Muscle of arm (tissue), 14 donors: ENCODE measurements at places on chromosomes 2 and 18. TPM values are rescaled to one million over a fixed set of nuclear protein-coding genes. Genes with fewer than 3 reads are reported as not detected.

DNA sequence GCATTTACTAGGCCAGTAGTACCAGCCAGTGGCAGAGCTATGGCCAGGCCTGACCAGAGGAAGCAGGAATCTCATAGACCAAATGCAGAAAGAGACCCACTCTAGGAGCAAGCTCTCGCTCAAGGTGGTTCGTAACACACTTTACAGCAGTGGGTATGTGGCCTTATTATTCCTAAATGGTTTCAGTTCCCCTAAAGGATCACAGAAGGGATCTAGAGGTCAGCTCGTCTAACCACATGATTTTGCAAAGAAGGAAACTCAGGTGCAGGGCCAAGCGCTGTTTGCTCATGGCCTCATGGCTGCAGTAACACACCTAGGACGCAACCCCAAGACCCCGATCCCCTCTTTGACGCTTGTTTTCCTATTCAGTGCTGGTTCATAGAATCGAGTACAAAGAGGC, 65.5 kb upstream of the ATG16L1 start:
- no peak for DNase-seq

GRCh38 chr18:32378705-32379104, 92.0 kb downstream of the GAREM1 start:
- no peak for DNase-seq

The EDAR gene
- 0.18 TPM for polyA plus RNA-seq

DNA sequence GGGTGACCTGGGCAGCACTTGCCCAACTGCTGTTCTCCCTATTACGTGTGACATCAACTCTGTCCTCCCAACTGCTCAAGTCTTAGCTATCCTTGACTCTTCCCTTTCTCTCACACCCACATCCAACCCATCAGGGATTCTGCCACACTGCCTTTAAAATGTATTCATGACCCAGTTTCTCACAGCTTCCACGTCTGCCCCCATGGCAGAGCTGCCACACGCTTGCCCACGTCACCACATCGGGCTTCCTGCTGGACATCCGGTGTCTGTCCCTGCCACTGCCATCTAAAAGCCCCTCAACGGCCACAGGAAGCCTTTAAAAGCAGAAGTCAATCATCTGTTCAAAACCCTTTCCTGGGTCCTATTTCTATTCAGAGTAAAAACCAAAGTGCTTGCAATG, 233.1 kb upstream of the POU3F3 start:
- DNase-seq: no peak

- no peak for DNase-seq
These were observed 31.5 kb downstream of the CPO start for GRCh38 chr2:206970589-206971360.

DNA sequence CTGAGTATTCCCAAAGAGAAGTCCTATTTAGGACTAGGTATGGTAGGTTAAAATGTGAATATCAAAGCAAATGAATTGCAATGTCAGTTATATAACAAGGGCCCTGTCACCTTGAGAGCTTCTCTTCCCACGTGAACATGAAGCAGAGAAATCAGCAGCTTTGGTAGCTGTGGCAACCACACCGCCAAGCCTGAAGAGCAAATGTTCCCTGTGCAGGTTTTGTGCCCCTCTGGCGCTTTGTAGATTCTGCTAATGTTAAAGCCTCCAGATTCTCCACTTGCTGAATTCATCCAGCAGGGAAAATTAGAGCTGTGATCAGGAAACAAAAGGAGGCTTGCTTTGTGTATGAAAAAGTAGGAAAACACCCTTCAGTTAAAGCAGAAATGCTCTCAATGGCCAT, 322.6 kb downstream of the RBM43 start:
- DNase-seq: no peak

- DNase-seq: no peak
These were observed 279.5 kb upstream of the RAB6C start for GRCh38 chr2:129699781-129700573.

The DUSP19 gene
- 3.1 TPM for polyA plus RNA-seq

DNA sequence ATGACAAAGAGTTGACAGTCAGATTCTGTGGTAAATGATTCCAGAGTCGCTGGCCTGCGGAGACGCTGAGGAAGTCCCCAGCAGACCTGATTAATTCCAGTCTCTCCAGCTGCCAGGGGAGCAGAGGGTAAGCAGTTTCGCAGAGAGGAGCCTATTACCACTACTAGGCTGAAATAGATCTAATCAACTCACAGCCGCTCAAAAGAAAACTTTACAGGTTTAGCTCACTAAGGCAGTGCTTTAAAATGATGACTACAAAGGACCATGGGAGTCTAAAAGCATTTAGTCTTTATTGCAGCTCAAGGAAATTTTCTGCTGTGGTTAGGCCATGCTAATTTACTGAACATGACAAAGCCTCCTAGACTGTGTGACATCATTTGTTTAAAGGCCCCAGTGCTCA, 445.6 kb upstream of the POU3F3 start:
- DNase-seq: no peak

GRCh38 chr2:205188239-205189138, 493.8 kb upstream of the NRP2 start:
- DNase-seq: peak; percentile 31

DNA sequence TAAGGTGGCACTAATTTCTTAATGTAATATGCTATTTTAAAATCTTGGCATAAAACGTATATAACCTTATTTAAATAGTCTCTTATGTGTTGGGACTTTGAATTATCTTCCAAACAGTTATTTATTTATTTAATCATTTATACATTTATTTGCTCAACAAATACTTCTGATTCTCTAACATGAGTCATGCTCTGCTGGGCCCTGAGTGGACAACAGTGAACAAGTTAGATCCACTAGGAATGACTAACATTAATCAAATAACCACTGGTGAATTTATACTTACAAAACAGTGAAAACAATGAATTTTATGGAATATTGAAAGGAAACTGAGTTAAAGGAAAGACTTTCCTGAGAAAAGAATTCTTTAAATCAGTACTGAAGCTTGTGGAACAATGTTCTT, 1257.2 kb upstream of the CHAC2 start:
- no peak for DNase-seq

DNA sequence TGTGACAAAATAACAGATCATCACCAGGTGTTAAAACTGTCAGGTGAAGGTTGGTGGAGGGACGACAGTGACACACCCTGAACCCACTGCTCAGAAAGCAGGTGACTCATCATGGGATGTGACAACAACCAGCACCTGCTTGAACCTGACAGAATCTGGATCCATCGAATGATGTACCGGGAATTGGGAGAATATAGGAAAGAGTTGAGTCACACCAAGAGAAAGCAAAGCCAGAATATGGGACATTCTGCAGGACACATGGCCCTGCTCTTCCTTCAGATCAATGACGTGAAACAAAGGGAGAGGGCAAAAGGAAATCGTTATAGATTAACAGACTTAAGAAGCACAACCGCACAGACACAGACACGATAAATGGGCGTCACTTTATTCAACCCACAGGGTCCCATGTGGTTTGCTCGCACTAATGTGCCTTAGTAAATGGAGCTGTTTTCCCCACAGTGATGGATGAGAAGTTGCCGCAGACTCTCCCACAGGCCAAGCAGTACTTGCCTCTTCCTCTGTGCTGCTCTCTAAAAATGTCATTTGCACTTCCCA, 100.1 kb downstream of the CRACDL start:
- no peak for DNase-seq

GRCh38 chr2:9440058-9440727, 16.7 kb downstream of the CPSF3 start:
- no peak for DNase-seq

DNA sequence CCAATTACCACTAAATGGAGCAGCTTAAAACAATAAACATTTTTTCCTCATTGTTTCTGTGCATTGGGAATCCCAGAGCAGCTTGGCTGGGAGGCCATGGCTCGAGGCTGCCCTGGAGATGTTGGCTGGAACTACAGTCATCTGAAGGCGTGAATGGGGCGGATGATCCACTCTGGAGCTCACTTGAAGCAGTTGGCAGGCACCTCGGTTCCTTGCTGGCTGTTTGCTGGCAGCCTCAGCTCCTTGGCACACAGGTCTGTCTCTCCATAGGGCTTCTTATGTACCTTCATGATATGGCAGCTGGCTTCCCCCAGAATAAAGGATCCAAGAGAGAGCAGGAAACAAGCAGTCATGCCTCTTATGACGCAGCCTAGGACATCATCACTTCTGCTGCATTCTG, 227.0 kb upstream of the COPS8 start:
- no peak for DNase-seq

DNA sequence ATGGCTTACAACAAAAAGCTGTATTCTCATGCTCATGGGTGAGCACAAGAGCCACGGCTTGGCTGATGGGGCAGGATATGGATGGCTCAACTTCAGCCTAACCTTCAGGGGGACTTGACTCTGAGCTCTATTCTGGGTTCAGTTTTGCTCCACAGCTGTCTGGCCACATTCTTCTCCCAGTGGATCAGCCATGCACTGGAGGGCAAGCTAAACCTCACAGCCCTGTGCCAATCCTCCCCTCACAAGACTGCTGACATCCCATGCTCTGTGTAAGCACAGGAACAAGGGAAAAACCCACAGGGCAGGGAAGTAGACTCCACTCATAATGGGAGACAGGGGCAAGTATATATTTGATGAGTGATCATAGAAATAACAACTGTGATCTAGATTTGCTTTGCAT, 35.6 kb downstream of the COPS8 start:
- DNase-seq: no peak

The TGFA gene
- 3.8 TPM for polyA plus RNA-seq

- no peak for DNase-seq
These were observed 121.6 kb upstream of the FZD5 start for GRCh38 chr2:207891086-207891844.

The ANTXR1 gene
- polyA plus RNA-seq: 231 TPM

GRCh38 chr2:149735237-149735958, 147.8 kb upstream of the MMADHC start:
- DNase-seq: no peak

GRCh38 chr2:106701203-106702022, 184.6 kb downstream of the ST6GAL2 start:
- DNase-seq: no peak

The FOXD4L1 gene
- polyA plus RNA-seq: 1.9 TPM

DNA sequence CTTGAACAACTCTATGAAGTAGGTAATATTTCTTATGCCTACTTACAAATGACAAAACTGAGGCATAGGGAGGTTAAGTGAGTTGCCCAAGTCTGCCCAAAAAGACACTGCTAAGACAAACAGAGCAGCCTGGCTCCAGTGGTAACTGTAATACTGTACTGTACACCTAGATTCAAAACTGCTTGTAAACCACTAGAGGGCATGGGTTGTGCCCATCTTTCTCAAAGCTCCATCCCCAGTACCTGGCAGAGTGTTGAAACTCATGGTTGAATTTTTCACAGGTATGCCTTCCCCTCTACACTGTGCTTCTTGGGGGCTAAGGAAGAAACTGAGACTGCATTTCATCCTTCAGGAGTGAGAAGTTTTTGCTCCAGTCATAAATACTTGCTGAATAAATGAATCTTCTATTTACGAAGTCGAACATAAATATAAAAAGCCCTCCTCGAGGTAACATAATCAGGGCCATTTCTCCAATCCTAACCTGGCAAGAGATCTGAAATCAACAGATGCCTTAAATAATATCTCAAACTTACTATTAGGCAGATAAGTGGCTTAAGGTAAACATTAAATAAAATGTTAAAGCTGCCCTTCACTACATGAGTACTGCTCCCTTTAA, 2.0 kb downstream of the PPP4R1 start:
- no peak for DNase-seq

The FABP1 gene
- polyA plus RNA-seq: 1.1 TPM

The FAM237A gene
- polyA plus RNA-seq: not detected

The CHRND gene
- polyA plus RNA-seq: 177 TPM

GRCh38 chr2:179555691-179556283, 291.2 kb upstream of the SESTD1 start:
- no peak for DNase-seq

DNA sequence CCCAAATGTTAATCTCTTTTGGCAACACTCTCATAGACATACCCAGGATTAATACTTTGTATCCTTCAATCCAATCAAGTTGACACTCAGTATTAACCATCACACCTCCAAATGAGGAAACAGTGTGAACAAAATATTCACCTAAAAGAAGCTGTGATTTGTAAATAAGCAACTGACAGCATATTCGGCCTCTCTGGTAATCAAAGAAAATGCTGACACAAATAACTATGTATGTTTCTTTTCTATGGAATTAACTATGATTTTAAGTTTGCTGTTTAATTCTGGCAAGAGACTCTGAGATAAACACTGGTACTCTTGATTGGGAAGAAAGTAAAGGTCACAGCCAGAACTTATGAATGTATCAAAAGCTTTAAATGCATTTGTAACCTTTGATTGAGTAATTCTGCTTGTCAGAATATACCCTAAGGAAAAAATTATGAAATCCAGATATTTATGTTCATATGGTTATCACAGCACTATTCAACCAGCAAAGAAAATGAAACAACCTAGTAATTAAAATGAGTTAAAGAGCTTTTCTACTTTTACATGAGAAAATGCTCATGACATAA, 3.6 kb upstream of the GYPC start:
- DNase-seq: no peak

GRCh38 chr2:171630812-171631626, 56.2 kb upstream of the DYNC1I2 start:
- DNase-seq: no peak

- no peak for DNase-seq
These were observed 11.8 kb upstream of the KCMF1 start for GRCh38 chr2:84959095-84959565.

DNA sequence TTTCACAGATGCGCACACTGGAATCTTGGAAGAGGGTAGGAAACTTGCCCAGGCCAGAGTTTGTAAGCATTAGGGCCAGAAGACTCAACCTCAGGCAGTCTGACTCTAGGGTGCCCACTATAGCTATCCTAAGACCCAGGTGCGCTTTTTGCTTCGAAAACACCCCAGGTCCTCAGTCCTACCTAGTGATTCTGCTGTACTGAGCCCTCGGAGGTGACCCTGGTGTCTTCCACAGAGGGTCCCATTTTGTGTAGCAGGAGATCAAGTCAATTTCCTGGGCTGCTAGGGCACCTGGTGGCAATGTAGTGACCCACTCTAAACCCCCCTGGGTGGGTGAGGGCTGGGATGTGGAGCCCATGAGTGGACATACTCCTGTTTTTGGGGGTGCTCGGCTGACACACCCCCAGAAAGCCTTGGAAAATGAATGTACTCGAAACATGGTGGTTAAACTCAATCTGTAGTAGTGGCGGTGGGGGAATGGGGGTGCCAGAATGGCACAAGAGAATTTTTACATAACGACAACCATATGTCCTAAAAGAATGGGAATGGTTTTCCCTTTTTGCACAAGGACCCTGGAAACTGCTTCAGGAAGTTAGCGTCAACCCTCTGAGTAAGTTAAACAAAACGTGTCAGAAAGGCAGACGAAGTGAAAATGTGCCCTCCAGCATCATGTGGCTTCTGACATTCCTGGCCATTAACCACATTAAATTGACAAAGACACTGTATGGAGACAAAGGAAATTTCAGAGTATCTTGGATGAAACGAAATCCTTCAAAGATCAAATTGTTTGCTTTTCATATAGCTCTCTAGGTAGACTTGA, 218.0 kb upstream of the COPS8 start:
- no peak for DNase-seq

- peak; percentile 41 for DNase-seq
These were observed 146.3 kb downstream of the ANKRD44 start for GRCh38 chr2:197164141-197164754.

The CCBE1 gene
- 4.2 TPM for polyA plus RNA-seq

GRCh38 chr2:20635113-20635510, 15.8 kb downstream of the HS1BP3 start:
- no peak for DNase-seq
